ENCODE measurements at places on chromosomes 7 and 10.

- DNase-seq, result no peak
Observed at GRCh38 chr7:155710530-155710929, 66.1 kb downstream of the RBM33 start.

- DNase-seq, result no peak
Observed at GRCh38 chr10:52768001-52768532, 4.5 kb downstream of the MBL2 start.

GRCh38 chr7:108086546-108086945, 43.6 kb downstream of the LAMB4 start:
- DNase-seq, result peak; percentile 29

GRCh38 chr7:91083855-91084644, 180.2 kb upstream of the FZD1 start:
- DNase-seq, result no peak

GRCh38 chr10:31864834-31865518, 63.7 kb downstream of the ARHGAP12 start:
- peak; percentile 13 for DNase-seq

DNA sequence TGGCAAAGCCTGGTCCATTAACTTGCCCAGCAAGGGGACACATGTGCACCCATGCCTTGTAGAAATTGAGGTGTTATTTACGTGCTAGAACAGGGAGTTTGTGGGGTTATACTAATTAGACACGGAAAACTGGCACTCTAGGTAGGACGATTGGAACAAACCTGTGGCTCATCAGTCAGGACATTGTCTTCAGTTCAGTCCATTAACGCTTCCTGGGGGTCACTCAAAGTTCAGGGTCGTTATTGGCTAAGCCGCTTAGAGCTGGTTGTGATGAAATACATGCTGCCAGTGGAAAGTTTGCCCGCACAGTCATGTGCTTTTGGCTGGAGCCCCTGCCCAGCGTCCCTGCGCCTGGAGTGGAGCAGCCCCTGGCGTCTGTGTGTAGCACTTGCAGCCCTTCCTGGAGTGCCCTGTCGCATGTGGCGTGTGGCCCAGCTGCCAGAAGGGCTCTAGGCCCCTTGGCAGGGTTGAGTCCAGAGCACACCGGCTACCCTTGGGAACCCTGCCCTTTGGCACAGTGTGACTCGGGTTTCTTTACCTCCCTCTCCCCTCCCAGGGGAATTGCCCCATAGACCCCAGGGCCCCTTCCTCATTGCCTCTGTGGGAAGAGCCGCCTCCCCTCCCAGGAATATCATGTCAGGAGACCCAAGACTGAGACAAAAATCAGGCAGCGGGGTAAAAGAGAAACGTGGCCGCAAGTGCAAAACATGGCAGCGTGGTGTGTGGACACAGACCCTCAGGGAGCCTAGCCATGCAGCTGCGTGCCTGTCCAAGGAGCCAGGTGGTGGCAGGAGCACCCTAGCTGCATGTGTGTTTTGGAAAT, 9.8 kb downstream of the ZNF775 start:
- DNase-seq, result peak; percentile 29

- no peak for DNase-seq
Observed at GRCh38 chr7:139416405-139416804, 56.7 kb downstream of the LUC7L2 start.

GRCh38 chr7:94912085-94912484, 4.7 kb downstream of the PPP1R9A start:
- DNase-seq, result no peak

GRCh38 chr7:155971180-155971770, 159.0 kb upstream of the SHH start:
- no peak for DNase-seq

- peak; percentile 83 for DNase-seq
Observed at GRCh38 chr10:124641282-124642087, 102.7 kb downstream of the FAM53B start.

GRCh38 chr10:86956848-86957448, 467 bp downstream of the MMRN2 start:
- no peak for DNase-seq

DNA sequence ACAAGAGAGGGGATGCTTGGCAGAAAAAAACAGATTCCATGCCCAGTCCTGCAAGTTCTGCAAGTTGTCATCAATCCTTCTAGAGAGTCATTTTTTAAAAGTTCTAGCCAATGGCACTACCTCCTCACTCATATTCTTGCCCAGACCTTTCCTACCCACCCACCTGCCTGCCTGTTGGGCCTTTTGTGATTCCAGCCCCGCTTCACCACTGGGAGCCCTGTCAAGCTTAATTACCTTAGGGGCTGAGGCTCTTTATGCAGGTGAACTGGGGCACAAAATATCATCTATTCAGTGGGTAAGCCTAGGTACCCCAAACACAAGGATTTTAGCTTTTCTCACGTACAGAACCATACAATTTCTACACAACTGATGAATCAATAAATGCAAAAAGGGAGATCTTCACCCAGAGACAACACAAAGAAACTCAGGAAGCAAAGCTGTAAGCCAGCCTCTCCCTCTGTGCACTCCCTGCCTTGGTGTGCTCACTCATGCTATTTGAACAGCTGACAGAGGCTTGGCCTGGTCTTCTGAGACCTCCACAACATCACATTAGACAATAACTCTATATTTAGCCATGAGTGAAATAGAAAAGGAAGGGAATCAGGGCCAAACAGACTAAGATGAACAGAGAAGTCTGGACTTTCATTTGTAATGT, 222.6 kb downstream of the HTR7 start:
- no peak for DNase-seq

DNA sequence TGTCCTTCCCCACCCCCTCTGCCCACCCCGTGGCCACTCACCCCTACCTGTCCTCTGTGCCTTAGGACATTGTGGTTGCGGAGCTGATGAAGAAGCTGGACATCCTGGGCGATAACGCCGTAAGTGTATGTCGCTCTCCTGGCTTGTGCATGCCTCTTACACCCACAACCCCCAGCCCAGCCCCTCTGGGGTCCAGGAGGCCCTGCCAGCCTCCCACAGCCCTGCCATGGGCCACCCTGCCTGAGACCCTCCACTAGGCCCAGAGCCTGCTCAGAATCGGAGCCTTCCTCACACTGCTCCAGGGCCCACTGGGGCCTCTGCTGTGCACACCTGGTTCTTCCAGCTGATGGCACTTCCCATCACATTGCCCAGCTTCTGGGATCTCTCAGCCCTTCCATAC, 36.8 kb upstream of the DPYSL4 start:
- DNase-seq, result no peak

DNA sequence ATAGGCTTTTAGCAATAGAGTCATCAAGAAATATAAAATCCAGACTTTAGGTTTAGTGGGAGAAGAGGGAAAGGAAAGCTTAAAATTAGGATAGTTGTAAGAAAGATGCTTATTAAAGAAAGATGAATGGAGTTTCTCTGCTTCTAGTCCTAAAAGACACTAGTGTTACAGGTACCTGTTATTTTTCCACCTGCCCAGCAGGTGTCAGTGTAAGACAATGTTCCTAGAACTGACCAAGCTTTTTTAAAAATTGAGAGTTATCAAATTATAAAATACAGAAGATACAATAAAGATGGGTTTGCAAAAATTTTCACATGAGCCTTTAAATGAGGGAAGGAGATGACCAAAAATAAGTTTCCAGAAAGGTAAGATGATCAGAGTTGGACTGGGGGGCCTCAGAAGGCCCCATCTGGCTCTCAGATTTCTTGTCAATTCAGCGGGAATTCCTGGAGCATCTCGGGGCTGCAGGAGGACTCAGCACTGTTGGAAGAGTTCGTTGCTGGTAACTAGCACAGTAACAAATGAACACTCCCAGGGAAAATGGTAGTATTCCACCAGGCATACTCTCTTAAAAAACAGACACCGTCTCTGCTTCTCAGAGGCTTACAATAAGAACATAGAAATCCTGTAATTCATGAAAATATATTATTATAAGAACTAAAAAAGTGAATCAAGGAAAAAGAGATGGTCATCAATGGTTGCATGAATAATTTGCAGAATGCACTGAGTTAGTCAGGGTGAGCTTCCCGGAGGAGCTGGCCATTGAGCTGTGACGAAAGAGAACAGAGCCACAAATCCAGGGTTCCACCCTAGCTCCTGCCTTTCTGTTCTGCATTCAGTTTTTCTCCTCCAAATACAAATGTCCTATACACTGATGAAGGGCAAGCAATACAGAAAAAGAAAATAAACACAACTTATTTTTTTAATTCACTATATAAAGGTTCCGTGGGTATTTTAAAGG, 71.8 kb upstream of the PIK3CG start:
- DNase-seq, result peak; percentile 25

- no peak for DNase-seq
Observed at GRCh38 chr7:55420530-55420929, 55.4 kb downstream of the LANCL2 start.

GRCh38 chr7:44196450-44196872, 4.3 kb upstream of the YKT6 start:
- DNase-seq, result peak; percentile 83

DNA sequence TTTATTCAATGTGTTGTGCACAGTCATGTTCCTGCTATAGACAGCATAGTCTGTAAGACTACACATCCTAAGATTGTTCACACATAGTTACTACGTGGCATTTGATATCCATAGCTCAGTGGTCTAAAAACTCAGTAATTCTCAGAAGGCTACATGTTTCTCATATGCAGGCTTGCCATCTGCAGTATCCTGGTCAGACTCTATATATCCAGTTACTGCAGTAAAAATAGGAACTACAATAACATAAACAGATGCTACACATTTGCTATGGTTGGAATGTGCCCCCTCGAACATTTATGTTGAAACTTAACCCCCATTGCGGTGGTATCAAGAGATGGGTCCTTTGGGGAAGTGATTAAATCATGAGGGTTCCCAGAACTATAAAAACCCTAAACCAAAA, 1377.8 kb upstream of the LRRTM3 start:
- DNase-seq, result no peak

DNA sequence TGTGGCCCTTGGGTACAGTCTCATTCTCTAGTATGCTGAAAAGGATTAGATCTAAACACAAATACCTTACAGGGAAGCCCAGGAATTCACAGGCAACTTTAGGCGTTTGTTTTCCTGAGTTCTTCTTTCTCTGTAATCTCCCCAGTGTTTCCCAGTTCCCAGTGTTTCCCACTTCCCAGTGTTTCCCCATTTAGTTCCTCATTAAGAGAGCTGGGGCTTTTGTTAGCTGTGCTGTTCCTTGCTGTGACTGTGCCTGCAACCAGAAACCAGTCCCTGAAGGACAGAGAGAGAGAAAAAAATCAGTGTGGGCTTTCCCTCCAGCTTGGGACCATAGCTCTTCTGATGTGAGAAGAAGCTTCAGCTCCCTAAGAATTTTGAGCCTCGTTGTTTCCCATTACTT, 802.9 kb upstream of the COBL start:
- no peak for DNase-seq

DNA sequence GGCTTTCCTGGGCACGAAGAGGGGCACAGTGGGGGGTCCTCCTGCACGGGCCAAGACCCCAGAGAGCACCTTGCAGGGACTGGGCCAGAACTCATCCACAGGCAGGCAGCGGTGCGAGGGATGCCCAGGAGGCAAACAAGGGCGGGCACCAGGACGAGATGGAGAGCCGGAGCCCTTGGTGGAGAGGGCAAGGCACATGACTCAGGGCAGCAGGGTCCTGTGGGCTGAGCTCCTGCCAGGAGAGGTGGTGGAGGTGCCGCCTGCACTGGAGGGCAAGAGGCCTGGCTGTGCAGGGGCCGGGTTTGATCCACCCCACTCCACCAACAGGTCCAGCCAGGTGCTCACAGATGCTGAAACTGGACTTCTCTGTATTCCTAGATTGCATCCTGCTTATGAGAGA, 170.9 kb downstream of the TCERG1L start:
- DNase-seq, result no peak

GRCh38 chr7:117791877-117792780, 81.1 kb downstream of the CTTNBP2 start:
- DNase-seq, result no peak

DNA sequence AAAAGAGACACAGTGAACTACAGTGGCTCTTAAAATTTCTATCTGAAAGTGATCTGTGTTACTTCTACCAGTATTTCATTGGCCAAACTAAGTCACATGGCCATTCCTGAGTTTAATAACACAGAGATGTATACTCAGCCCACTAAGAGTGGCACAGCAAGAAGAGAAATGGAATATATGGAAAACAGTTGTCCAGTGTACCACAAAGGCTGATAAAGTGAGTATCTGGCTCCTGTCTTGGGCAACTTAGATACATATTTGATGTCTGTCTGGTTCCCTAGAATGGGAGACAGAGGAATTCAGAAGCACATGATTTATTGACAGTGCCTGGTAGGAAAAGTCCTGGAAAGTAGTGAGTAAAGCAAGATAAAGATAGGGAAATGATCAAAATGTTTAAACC, 10.1 kb upstream of the PON1 start:
- peak; percentile 19 for DNase-seq

- peak; percentile 49 for DNase-seq
Observed at GRCh38 chr7:135771961-135772638, 23.5 kb upstream of the FAM180A start.

DNA sequence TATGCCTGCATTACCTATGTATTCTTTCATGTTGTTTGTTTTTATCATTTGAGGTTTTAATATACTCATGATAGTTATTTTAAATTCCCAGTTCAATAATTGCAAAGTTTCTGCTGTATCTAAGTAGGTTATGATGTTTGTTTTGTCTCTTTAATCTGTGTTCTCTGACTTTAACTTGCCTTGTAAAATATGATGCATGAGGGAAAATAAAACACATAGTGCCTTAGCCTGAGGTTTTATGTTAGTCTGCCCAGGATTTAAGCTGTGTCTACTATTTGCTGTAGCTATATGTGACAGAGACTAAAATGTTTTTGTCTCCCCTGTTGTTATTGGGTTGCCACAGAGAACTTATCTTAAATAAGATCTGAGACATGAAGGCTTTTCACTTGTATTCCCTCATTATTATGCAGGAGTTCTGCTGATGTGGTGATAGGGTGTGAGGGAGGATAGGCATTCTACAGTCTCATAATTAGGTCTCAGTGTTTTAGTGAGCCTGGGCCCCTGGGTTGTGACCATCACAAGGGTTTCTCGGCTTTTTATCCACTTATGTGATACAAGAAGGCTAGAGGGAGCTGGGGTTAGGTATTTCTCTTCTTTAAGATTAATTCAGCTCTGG, 582.5 kb downstream of the CNTNAP2 start:
- DNase-seq, result no peak

DNA sequence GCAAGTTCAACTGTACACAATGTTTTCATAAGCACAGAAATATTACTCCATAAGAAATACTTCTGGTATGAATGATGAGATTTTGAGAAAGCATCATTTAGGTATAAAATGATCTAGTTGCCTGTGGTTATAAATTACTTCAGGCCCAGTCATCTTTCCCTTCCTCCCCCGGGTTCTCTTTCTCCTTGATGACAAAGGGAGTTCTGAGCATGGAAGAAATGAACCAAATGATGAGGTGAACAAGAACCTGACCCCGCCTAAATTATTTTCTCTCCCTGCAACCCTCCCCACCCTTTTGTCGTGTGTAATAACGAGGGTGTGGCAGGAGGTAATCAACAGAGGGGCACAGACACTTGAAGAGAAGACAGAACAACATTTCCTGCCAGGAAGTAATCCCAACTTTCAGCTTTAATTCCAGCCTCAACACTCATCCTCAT, 319.6 kb upstream of the SP8 start:
- no peak for DNase-seq

GRCh38 chr7:152699079-152699478, 23.1 kb upstream of the XRCC2 start:
- no peak for DNase-seq

Data from GM03348 (cell line).